ENCODE measurements at places on chromosomes 2 and 18.

GRCh38 chr2:18125303-18125702 is 246.8 kb downstream of the KCNS3 start:
- DNase-seq = no peak

DNA sequence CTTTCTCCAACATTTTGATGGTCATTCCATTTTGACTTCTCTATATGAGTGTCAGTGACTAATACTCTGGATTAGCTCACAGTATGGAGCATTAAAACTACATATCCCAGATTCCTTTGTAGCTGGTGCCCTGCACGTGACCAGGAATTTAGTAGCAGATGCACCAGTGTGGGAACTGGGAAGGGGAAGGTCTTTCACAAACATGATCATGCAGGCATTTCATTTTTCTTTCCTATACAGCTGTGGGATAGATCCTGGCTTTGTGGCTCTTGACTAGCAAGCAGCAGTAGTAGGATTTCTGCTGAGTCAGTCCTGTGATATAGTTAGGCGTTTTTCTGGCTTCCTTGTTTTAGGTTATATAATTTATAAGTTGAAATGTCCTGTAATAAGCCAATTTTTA is 971.0 kb upstream of the CDH2 start:
- DNase-seq = no peak

- no peak for DNase-seq
These were observed 192.2 kb upstream of the HS6ST1 start for GRCh38 chr2:128510701-128511397.

GRCh38 chr2:38549071-38549704 is 53.5 kb downstream of the HNRNPLL start:
- no peak for DNase-seq

Data from retina (tissue), 1 donor.